Heart right ventricle (tissue), 16 donors: ENCODE measurements at places on chromosomes 6 and 20.

- no peak for DNase-seq
Observed at GRCh38 chr6:5537967-5538366, 276.7 kb downstream of the FARS2 start.

GRCh38 chr6:137866200-137866913 is 702 bp upstream of the TNFAIP3 start:
- no peak for DNase-seq

DNA sequence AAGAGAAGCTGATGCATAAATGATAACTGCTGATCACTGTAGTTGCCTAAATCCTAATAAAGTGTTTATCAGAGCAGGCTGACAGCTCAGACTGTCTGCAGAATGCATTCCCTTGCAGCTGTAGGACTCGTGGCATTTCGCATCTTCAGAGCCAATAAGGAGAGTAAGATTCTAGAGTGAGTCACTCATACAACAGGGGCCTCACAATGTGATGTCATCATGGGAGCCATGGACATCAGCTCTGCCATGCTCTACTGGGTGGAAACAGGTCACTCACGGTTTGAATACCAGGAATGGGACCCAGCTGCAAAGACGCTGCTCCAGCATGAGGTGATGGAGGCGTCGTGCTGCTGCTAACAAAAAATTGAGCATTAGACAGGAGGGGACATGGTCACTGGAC is 7.4 kb downstream of the FAM209B start:
- DNase-seq, result no peak

GRCh38 chr6:137911675-137912191 is 44.7 kb downstream of the TNFAIP3 start:
- DNase-seq, result no peak

DNA sequence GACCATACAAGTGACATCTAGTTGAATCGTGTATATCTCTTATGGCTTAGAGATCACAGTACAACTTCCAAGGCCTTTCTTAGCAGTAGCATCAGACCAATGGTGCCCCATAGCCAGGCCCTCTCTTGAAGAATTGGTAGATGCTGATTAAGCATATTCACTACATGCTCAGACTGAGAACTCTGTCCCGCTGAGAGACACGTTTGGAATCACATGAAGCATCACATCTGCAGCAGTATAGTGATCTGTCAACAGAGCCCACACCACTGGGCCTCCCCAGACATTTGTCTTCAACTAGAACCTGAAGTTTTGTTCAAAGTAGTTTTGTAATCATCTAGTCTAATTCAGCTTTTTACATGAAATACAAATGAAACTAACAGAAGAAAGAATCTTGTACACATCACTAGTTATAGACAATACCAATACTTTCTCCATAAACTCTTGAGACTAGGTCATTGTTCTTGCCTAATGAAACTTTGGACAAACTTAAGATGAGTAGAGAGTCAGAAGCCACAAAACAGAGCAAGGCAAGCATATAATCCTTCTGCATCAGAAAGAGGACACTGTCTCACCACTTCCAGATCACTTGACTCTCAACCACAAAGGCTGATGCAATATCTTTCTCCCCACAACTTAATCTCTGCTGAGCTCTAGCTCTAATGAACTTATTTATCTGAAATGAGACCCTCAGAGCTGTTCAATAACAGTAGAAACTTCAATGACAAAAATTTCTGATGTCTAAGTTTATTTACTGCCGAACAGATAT is 182.7 kb downstream of the TBX18 start:
- DNase-seq, result no peak

GRCh38 chr6:79543411-79543810 is 6.2 kb upstream of the LCA5 start:
- no peak for DNase-seq

- no peak for DNase-seq
Observed at GRCh38 chr6:156336733-156337132, 440.4 kb upstream of the ARID1B start.

GRCh38 chr20:13008761-13009681 is at the start of gene SPTLC3:
Gene SPTLC3 (plus strand): TSS chr20:13008972. CDS start chr20:13009268, 296 bp downstream.
- no peak for DNase-seq

- no peak for DNase-seq
Observed at GRCh38 chr20:44288252-44288651, 22.8 kb downstream of the FITM2 start.

DNA sequence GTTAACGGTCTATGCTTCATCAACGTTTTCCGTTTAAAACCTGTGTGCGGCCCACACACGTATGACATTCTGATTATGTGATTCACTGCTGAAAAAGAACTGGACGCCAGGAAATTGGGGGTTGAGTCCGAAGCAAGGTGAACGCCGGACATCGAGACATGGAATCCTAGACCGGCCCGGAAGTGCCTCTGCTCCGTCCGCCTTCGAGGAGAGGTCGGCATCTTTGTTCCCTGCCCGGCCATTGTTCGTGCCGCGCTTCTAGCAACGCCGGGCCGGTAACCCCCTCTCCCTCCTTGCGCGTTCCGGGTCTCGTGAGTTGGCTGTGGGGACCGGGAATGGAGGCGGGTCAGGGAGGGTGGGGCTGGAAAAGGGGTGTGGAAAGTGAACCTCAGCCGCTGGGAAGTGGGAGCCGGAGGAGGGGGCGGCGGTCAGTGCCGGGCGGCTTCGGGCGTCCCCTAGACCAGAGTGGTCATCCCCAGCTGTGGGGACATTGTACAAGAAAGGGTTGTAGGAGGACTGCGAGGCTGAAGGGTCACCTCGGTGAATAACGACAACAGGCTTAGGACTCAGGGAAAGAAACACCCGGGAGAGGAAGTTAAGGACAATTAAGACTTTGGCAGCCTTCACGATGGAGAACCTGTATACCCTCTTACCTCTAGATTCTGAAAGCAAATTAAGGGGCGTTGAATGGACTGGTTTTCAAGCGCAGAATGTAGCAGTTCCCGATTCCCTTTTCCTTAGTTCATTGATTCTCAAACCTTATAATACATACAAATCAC is at the start of gene ZSCAN9:
TSS of gene ZSCAN9 (plus strand) at position 220 of the 779 bp plus-strand sequence. CDS start 1,810 bp downstream, outside the sequence.
- peak; percentile 84 for DNase-seq
